ENCODE measurements at places on chromosomes 6 and 20.
A peak's percentile ranks its signal among the peaks of the same experiment; 100 is the strongest.

DNA sequence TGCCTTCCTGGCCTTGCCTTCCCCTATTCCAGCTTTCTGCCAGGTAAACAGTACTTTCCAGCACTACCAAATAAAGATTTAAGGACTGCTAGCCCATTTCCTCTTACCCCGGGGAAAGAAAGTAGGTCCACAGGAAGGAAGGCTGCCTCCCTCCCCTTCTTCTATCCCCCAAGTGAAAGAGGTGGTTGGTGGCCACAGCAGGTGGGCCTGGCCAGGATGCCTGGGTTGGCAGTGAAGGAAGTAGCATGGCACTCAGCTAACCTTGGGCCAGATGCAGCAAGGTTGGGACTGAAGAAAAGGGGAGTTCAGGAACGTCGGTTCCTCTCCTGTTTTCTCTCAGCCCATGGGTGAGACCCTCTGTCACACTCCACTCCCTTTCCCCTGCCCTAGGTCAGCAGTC, 8.9 kb downstream of the NFKBIL1 start:
- H3K4me1 ChIP-seq = peaks cover 45% of the 10 kb centered on the region
- DNase-seq = no peak
- no peaks in the 10 kb centered on the region for H3K27me3 ChIP-seq
- H3K4me3 ChIP-seq = no peak overlapping the region
- H3K27ac ChIP-seq = no peak overlapping the region

GRCh38 chr6:129543981-129544380, 166.0 kb downstream of the ARHGAP18 start:
- no peaks in the 10 kb centered on the region for H3K36me3 ChIP-seq
- no peak overlapping the region for H3K27ac ChIP-seq
- H3K4me1 ChIP-seq = no peaks in the 10 kb centered on the region
- H3K4me3 ChIP-seq = no peak overlapping the region
- no peak for DNase-seq

DNA sequence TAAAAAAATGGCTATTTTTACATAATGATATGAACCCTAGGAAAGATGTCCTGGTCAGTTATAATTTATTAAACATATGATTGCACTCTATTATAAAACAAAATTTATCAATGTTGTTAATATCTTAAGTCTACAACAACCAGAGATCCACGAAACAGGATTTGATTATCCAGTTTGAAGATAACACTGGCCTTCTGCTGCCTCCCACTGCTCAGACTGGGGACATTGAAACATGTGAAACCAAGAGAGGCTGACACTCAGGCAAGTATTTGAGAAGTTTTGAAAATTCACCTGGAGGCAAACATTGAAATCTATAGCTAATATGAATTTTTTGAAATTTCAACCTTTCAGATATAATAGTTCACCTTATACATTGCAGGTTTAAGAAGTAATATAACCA, 219.3 kb upstream of the HSF2 start:
- no peak overlapping the region for H3K27ac ChIP-seq
- H3K4me1 ChIP-seq = peaks cover 16% of the 10 kb centered on the region
- DNase-seq = no peak
- no peak overlapping the region for H3K4me3 ChIP-seq

- H3K4me3 ChIP-seq = no peak overlapping the region
- no peaks in the 10 kb centered on the region for H3K4me1 ChIP-seq
- no peaks in the 10 kb centered on the region for H3K27me3 ChIP-seq
- DNase-seq = no peak
- no peak overlapping the region for H3K27ac ChIP-seq
These were observed 4.4 kb upstream of the RUNX2 start for GRCh38 chr6:45323656-45324224.

DNA sequence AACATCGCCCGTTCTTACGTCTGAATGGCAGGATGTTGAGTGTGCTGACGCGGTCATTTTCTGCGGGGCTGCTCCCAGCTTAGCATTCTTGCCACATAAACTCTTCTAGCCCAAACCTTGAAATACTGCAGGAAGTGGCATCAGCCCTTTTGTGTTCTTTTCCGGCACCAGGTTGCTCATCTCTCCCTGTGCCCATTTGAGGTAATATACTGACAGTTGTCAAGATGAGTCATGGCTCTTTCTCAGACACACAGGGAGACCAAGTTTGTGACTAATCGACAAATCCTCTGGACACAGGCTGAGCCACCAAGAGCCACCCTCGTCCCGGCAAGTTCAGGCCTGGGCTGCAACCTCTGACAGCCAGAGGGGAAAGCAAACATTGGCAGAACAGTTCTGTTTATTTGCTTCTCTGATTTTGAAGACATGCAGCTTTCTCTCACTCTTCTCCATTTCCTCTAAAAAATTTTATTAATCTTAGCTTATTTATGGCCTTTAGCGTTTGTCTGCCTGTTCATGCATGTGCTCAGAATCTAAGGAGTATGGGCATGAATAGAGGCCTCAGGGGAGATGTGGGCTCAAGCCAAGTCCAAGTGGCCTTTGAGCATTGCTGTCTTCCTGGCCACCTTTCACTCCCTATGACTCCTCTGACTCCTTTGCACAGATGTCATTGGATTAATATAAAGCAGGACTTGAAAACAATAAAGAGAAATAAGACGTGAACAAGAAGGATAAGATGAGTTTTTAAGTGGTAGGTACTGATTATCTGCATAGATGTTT, 328.2 kb upstream of the JAG1 start:
- H3K36me3 ChIP-seq = no peaks in the 10 kb centered on the region
- no peak overlapping the region for H3K4me3 ChIP-seq
- no peaks in the 10 kb centered on the region for H3K27me3 ChIP-seq

GRCh38 chr6:16973051-16973450, 128.8 kb upstream of the STMND1 start:
- no peaks in the 10 kb centered on the region for H3K36me3 ChIP-seq
- no peak overlapping the region for H3K4me3 ChIP-seq
- DNase-seq = no peak
- H3K4me1 ChIP-seq = no peaks in the 10 kb centered on the region

DNA sequence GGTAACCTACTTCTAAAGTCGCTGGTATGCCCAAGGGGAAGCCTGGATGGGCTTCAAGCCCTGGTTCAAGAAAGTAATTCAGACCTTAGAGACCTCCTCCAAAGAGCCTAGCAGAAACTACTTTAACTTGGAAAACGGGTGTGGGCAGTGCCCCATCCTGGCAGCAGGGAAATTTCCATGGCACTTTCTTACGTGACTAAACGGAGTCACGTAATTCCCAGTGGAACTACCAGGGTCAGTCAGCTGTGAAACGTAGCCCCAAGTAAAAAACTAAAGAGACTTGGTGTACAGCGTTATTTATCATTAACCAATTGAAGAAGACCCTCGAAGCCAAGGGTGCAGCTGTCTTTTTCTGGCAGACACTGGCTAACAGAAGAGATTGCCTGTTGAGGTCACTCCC, 114.0 kb downstream of the RCAN2 start:
- H3K4me1 ChIP-seq = peaks cover 72% of the 10 kb centered on the region
- peak overlapping the region; percentile 18 for H3K27ac ChIP-seq
- no peaks in the 10 kb centered on the region for H3K36me3 ChIP-seq
- H3K27me3 ChIP-seq = no peaks in the 10 kb centered on the region

- peaks cover 7% of the 10 kb centered on the region for H3K4me1 ChIP-seq
- no peaks in the 10 kb centered on the region for H3K36me3 ChIP-seq
- H3K27ac ChIP-seq = no peak overlapping the region
These were observed 132.1 kb upstream of the KCNG1 start for GRCh38 chr20:51154708-51155690.

- H3K36me3 ChIP-seq = peaks cover 53% of the 10 kb centered on the region
- no peak overlapping the region for H3K4me3 ChIP-seq
- no peak overlapping the region for H3K27ac ChIP-seq
- H3K4me1 ChIP-seq = peaks cover 19% of the 10 kb centered on the region
These were observed 4.4 kb downstream of the TTPAL start for GRCh38 chr20:44480097-44480496.

- no peaks in the 10 kb centered on the region for H3K4me1 ChIP-seq
- peaks cover 15% of the 10 kb centered on the region for H3K27me3 ChIP-seq
- H3K27ac ChIP-seq = no peak overlapping the region
- no peaks in the 10 kb centered on the region for H3K36me3 ChIP-seq
These were observed 50.5 kb downstream of the EBF4 start for GRCh38 chr20:2742934-2743559.

- H3K27ac ChIP-seq = no peak overlapping the region
- H3K4me3 ChIP-seq = no peak overlapping the region
- no peak for DNase-seq
- no peaks in the 10 kb centered on the region for H3K36me3 ChIP-seq
- no peaks in the 10 kb centered on the region for H3K4me1 ChIP-seq
These were observed 1241.1 kb upstream of the EYS start for GRCh38 chr6:66948106-66948505.

GRCh38 chr20:58557733-58558342, 42.6 kb upstream of the APCDD1L start:
- H3K36me3 ChIP-seq = no peaks in the 10 kb centered on the region
- H3K27ac ChIP-seq = no peak overlapping the region
- H3K4me3 ChIP-seq = no peak overlapping the region
- H3K27me3 ChIP-seq = peaks cover 42% of the 10 kb centered on the region

DNA sequence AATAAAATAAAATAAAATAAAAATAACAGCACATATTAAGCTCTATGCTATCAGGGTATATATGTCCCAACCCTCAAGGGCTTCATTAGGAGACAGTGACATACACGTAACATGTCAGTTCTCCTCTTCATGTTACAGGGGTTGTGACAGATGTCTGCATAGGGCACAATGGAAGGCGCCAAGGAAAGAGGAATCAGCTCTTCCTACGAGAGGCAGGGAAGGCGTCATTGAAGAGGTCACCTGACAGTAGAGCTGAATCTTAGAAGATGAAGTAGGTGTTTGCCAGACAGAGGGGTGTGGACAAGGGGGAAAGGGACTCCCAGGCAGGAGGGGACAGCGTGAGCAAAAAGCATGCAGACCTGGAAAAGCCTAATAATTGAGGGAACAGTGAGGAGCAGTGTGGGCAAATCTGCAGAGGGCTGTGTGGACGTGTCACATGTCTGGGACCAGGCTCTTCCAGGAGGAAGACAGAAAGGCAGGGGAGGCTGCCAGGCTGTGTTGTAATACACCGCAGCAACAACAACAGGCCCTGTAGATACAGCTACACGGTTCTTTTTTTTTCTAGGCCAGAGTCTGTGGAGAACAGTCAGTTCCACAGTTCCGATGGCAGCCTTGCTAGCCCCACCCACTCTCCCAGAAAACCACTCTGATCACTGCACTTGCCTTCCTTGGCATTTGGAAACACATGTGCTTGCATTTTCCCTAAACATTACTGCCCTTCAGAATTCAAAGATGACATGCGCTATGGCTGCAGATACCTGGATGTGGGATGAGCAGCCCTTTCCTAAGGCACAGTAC, 2.5 kb upstream of the FKBP5 start:
- H3K36me3 ChIP-seq = no peaks in the 10 kb centered on the region
- peak overlapping the region; percentile 99 for H3K27ac ChIP-seq
- DNase-seq = peak; percentile 89
- no peaks in the 10 kb centered on the region for H3K27me3 ChIP-seq
